ENCODE measurements at places on chromosomes 4 and X.

DNA sequence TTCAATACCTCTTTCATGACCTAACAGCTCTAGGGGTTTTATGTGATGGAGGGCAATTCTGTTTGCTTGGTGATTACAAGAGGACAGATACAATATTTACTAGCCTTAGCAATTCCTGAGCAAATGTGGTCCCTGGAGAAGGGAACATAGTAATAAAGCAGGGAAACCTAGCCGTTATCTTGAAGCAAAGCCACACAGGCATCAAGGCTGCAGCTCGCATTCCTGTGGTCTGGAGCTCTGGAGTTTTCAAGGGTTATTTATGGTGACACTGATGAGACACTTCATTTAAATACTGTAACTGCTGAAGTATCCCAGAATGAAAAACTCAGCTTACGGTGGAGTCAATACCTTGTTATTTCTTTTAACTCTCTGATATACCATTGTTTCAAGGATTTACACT, 66.8 kb downstream of the AFF2 start:
- DNase-seq, result no peak

DNA sequence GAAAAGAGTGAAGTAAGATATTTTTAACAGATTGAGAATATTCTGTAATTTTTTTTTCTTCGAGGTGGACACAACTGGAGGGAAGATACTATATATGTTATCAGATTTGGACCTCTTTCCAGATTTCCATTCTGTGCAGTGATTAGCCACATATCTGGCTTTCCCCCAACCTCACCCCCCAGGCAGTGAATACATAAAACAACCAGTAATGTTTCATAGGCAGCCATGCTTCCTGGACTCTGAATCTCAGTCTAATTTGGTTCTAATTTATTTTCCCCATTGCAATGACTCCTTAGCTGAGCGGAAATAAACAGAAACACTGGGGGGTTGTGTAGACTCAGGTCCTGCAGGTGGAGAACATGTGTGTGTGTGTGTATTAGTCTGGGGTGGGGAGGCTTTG, 226.5 kb downstream of the FBXW7 start:
- DNase-seq, result no peak

GRCh38 chr4:104420766-104421165, 73.9 kb downstream of the CXXC4 start:
- no peak for DNase-seq

- no peak for DNase-seq
Observed at GRCh38 chr4:173211222-173211621, 42.6 kb downstream of the GALNT7 start.

GRCh38 chr4:63459329-63459728, 949.9 kb downstream of the TECRL start:
- DNase-seq, result no peak

DNA sequence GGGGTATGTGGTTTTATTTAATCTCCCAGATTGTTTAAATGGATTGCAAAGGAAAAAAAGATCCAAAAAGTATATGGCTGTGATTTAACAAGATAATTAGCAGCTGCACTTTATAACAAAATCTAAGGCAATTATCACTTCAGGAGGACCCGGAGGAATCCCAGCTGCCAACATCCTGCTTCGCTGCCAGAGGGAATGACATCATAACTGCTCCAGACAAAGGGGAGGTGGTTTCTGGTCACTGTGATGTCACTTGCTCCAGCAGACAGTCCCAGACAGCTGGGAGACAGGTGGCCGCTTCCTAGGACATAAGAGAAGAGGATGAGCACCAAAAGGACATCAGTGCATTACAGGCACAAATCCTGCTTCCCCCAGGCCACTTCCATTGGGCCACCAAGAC, 371.0 kb downstream of the BCOR start:
- DNase-seq, result no peak
